ENCODE measurements at places on chromosomes 11 and 22.

- DNase-seq: no peak
Observed at GRCh38 chr22:50118129-50118528, 28.3 kb downstream of the MOV10L1 start.

DNA sequence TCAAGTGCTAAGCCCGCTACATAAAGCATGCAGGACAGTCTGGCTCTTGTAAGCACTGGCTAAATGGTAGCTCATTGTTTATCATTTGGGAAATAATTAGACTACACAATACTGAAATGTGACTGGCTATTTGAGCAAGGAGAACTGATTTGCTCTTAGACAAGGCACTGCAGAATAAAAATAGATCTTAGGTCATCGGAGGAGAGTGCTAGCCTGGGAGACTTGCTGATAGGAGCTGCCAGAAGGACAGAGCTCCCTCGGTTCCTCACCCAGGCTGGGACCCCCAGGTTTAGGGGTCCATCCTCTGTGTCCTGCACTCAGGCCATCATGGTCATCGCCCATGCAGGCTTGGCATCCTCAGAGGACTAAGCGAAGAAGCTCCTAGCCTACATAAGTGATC lies 184.4 kb upstream of the NCAM1 start:
- DNase-seq: no peak

- no peak for DNase-seq
Observed at GRCh38 chr11:86464509-86465221, 90.0 kb downstream of the CCDC81 start.

- DNase-seq: no peak
Observed at GRCh38 chr22:35460688-35461087, 60.7 kb downstream of the MCM5 start.

DNA sequence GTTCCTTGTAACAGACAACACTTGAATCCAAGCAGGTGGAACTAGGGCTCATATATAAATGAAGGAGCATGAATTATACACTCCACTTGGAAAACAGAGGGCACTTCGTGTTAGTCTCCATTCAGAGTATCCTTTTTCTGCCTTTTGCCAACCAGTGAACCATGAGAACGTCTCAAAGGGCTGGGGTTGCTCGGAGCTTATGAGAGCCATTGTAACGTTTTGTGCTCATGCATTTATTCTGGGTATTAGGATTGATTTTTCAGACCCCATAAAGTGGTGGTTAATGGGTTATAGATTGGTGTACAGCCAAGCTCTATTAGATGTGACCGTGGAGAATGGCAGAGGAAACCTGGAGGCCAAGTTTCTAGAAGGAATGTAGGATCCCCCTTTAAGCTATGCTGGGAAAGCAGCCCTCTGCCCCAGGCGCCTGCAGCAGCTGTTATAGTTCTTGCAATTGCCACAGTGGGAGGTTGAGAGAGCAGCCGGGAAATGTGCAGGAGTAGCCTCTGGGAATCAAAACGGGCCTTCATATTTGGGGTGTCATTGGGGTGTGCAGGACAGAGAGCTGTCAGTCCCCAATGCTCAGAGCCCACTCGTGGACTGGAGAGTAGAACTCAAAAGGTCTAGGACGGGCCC lies 54.6 kb upstream of the ASPHD2 start:
- no peak for DNase-seq

- no peak for DNase-seq
Observed at GRCh38 chr22:42273855-42274451, 3.5 kb upstream of the TCF20 start.

All from CD4-positive, alpha-beta T cell treated with Interferon alpha-2 for 1 hour (primary cell).